ENCODE measurements at places on chromosomes 6 and 20. TPM values are rescaled to one million over a fixed set of nuclear protein-coding genes. Genes with fewer than 3 reads are reported as not detected.

Gene EEF1A2
- 1,346 TPM for total RNA-seq

- DNase-seq = peak; percentile 68
Observed at GRCh38 chr20:2693286-2694007, 867 bp downstream of the EBF4 start.

Gene ZNF512B
- 14.0 TPM for total RNA-seq

DNA sequence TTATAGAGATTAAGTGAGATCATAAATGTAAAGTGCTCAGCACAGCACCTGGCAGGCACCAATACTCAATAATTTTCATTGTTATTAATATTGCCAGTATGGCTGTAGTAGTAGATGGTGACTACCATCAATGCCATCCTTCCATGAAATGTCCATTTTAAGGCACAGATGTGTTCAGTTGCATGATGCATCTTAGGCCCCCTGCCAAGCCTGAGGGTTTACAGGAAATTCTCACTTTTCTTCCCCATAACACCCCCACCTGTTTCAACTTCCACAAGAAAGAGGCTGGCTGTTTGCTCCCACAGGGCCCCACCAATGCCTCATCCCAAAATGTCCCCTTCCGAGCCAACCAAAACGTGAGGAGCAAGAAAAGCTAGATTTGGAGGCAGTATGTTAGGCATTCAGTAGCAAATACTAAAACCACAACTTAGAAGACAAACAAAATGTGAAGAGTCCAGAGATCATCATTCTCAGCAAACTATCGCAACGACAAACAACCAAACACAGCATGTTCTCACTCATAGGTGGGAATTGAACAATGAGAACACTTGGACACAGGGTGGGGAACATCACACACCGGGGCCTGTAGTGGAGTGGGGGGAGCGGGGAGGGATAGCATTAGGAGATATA, 110.6 kb upstream of the NHSL1 start:
- DNase-seq = no peak

Gene ZFP57
- total RNA-seq = not detected

DNA sequence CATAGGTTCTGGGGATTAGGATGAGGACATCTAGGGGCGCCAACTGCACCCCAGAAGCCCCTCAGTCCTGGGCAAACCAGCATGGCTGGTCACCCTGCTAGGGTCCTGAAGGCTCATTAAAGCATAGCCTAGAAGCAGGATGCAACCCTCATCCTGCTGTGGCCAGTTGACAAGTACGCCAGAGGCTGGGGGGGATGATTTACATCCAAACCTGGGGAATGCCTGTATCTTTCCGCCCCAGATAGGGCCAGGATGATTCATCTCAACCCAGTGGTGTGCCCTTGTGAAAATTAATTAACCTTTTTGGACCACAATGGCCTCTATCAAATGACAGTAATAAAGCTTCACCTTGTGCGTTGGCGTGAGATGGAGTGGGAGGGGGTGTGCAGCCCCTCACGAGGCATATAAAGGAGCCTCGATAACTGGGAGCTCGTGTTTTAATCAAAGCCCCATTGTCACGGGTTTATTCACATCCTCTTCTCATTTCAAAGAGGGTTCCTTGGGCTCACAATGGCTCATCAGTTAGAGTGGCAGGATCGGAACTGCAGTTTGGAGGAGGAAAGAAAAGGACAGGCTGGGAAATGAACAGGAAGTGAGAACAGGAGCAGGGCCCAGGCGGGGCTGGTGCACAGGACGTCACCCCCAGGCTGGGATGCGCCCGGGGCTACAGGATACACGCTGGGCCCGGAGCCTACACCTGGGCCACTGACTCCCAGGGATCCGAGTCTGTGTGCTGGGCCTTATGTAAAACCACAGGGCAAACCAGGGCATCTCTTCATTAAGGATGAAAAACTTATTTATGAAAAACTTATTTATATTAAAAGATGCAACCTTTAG, 121.8 kb upstream of the PHACTR3 start:
- no peak for DNase-seq

Gene RPP40
- 2.4 TPM for total RNA-seq

- DNase-seq = no peak
Observed at GRCh38 chr6:56050530-56051201, 175.3 kb upstream of the BMP5 start.

- no peak for DNase-seq
Observed at GRCh38 chr6:128507337-128508310, 12.8 kb downstream of the PTPRK start.

Gene GSTA4
- 8.0 TPM for total RNA-seq

DNA sequence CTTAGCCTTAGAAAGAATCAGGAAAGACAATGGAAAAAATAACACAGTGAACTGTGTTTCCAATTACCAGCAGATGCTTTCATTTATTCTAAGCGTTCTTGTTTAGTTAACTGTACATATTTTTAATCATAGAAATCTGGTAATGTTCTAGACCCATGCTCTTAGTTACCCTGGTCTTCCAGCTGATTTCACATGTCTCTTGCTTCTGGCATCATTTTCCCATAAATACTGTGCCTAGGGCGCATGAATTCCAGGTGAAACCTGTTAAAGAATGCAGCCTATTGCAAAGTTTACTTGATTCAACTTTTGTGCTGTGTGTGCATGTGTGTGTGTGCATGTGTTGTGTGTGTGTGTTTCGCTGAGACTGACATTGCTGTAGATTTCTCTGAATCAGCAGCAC, 178.6 kb downstream of the PDE7B start:
- no peak for DNase-seq

Gene SRMS
- total RNA-seq = not detected

Gene AARS2
- total RNA-seq = 11.5 TPM

Gene L3MBTL1
- 5.7 TPM for total RNA-seq

GRCh38 chr20:48181261-48181935, 396.1 kb upstream of the SULF2 start:
- DNase-seq = no peak

DNA sequence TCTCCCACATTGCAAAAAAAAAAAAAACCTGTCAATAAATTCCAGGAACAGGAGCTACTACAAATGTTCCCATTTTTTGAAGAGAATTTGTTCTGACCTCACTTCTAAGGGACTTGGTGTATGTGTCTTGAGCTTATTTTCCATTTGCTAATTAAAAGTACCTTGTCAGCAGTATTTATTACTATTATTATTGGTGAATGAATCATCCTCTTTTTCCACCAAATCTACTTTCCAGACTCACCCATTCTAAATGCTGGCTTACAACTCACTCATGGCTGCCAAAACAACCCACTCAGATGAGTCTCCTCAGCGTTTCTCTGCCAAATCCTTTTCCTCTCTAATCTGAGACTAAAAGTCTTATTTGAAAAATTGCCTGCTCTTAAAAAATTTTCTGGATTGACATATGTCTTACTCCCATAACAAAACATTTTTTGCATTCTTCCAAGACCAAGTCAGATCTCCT, 33.2 kb upstream of the TASP1 start:
- DNase-seq = no peak

Gene SRF
- total RNA-seq = 78.7 TPM

DNA sequence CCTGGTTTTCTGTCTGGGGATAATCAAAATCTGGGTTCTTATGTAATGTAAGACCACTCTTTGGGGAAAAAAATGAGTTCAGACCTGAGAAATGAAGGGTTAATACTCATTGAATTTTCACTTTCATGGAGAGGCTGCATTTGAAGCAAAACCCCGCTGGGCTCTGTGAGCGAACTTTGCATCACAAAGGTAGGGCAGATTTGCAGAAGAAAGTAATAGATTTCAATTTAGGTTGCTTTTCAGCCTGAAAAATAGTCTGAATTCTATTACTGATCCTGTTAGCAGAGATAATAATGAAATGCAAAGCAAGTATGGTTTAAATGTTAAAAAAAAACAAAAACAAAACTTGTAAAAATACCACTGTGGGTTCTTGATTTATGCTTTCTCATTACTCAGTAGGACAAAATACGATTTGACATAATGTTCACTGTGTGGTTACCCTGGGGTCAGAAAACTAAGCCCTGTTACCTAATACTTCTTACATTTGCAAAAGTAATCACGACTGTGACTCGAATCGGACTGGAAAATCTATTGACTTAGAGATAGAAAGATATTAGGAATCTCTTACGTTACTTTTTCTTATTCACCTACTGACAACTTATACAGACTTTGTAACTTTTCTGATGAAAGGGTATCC, 72.2 kb downstream of the UST start:
- no peak for DNase-seq

Gene KCNK17
- total RNA-seq = not detected

Gene SLC17A3
- not detected for total RNA-seq

DNA sequence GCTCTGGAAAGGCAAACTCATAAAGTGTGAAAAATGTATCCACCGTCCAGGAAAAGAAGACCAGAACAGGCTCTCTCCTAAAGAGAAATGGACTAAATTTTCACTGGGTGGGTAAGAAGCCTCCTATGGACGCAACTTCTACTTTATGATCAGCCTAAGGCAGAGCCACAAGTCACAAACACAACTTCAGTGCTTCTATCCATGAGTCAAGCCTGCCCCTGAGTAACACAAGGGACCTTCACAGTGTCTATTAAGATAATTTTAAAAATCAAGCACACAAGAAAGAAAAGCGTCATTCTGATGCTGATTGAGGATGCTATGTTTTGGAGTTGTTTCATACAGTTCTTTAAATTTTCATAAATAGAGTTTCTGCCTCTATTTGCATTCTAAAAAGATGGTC, 601.7 kb upstream of the ARID1B start:
- DNase-seq = no peak

GRCh38 chr6:169930799-169931198, 179.4 kb downstream of the ERMARD start:
- DNase-seq = no peak

Gene SMLR1
- not detected for total RNA-seq

Gene CITED2
- 172 TPM for total RNA-seq
